ENCODE measurements at places on chromosomes 11 and 22.

DNA sequence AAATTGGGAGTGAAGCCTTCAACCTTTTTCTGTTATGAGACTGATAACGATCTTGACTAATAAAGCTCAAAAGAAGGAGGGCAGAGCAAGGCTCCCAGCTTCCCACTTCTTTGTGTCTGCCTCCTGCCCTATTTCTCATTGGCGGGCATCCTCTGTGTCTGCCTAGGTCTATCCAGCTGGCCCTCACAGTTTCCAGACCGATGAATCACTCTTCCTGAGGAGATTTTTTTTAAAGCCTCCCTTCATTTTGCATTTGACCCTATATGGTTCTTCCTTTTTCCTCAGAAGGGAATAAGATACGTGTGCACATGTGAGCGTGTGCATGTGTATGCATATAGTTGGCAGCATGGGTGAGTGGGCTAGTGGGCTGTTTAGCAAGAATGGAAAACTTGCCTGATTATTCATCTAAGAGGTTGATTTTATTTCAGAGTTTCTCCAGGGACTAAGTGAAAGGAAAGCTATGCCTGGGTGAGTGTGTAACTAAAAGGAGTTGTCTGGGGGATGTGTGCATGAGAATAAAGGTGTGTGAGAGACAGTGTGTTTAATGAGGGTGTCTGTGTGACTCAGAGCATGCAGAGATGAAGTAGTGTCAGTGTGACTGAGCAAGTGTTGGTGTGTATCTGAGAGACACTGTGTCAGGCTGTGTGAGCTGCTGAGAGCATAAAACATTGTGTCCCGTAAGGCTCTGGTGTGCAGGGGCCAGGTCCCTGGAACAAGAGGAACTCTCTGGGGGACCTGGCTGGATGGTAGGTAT lies 12.2 kb downstream of the PHLDB1 start:
- DNase-seq, result no peak

DNA sequence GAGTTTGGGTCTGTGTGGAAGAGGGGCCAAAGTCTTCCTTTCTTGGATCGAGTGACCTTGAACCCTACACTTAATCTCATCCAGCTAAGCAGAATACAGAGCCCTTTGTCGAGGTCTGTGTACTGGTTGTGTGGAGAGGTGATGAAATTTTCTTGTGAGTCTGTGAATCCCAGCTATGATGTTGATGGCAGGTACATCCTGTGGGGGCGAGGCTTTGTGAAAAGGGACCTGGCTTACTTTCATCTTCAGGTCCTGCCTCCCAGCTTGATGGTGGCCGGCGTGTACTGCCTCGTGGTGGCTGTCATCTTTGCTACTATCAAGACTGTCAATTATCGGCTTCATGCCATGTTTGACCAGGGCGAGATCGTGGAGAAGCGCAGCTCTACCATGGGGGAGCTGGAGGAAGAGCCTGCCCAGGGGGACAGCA lies 1.0 kb downstream of the PCNX3 start:
- DNase-seq, result no peak

DNA sequence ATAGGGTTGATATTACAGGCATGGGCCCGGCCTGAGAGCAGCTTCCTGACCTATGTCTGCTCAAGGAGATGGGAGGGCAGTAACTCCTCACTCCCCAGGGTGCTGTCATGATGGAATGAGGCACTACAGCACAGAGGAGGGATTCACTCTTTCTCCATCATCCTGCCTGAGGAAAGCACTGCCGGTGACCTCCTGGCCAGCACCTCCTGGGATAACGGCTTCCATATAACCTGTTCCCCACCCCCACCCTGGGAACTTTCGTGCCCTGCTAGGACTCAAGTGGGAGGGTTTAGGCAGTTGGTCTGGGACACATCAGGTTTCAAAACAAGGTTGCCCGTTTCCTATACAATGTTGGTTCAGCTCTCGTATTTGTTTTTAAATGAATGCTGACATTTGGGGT lies 42.7 kb upstream of the MN1 start:
- DNase-seq, result no peak

- DNase-seq, result no peak
These were observed 96.0 kb downstream of the TRPC6 start for GRCh38 chr11:101487775-101488174.

DNA sequence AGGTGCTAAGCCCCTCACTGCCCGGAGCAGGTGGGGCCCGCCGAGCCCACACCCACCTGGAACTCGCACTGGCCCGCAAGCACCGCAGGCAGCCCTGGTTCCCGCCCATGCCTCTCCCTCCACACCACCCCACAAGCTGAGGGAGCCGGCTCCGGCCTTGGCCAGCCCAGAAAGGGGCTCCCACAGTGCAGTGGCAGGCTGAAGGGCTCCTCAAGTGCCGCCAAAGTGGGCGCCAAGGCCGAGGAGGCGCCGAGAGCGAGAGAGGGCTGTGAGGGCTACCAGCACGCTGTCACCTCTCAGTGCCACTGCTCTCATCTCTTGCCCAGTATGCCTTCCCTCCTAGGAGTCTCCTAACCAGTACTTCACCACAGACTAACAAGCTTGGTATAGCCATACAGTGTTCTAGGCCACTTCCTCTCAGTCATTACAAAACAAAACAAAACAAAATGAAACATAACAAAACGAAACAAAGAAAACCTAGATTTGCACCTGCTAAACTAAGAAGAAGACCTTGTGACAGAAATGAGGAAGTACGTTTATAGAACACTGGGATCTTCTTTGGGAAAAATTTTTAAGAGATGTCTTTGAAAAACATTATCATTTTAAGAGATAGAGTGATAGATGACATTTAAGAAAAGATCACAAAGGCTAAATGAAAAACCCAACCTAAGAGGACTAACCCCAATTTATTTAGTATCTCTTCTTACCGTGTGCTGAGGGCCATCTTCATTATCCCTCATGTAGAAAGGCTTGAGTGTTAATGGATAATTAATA lies 47.7 kb upstream of the GAB2 start:
- DNase-seq, result no peak

DNA sequence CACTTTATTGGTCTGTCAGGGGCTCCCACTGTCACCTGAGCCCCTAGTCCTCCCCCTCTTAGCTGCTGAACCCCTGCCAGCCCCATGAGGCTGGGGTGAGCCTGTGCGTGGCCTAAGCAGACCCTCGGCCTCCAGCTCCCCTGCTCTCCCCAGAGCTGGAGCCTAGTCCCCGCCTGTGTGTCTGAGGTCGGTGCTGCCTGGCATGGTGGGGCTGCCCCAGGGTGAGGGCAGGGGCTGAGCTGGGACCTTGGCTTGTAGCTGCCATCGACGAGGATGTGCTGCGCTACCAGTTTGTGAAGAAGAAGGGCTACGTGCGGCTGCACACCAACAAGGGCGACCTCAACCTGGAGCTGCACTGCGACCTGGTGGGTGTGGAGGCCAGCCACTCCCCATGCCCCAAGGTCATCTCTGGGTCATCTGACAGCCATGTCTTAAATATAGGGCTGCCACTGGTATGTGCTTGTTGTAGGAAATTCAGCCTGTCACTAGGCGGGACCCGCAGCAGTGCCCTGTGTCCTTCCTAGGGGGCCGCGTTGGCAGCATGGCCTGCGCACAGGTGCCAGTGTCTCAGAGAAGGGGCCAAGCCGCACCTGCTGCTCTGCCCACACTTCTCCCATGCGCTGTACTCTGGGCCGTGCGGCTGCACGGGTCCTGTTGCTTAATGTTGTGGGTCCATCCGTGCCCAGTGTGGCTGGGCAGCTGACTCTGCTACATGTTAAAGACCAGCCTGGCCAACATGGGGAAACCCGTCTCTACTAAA lies 21.0 kb downstream of the PPIL2 start:
- DNase-seq, result no peak

DNA sequence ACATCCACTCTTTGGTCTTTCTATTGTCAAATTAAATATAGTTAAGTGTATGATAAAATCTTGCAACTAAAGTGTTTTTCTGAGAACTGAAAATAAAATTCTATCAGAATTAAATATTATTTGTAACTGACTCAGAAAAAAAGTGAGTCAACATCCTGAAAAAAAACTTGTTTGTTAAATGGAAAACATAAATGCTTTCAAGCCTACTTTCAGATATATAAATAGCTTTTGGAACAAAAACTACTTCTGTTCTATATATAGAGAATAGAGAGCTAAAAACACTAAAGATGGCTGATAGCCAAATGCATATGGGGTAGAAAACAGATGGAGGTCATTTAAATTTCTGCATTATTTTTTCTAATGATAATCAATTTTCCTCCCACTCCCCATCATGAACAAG lies 61.8 kb downstream of the PIK3C2A start:
- no peak for DNase-seq

DNA sequence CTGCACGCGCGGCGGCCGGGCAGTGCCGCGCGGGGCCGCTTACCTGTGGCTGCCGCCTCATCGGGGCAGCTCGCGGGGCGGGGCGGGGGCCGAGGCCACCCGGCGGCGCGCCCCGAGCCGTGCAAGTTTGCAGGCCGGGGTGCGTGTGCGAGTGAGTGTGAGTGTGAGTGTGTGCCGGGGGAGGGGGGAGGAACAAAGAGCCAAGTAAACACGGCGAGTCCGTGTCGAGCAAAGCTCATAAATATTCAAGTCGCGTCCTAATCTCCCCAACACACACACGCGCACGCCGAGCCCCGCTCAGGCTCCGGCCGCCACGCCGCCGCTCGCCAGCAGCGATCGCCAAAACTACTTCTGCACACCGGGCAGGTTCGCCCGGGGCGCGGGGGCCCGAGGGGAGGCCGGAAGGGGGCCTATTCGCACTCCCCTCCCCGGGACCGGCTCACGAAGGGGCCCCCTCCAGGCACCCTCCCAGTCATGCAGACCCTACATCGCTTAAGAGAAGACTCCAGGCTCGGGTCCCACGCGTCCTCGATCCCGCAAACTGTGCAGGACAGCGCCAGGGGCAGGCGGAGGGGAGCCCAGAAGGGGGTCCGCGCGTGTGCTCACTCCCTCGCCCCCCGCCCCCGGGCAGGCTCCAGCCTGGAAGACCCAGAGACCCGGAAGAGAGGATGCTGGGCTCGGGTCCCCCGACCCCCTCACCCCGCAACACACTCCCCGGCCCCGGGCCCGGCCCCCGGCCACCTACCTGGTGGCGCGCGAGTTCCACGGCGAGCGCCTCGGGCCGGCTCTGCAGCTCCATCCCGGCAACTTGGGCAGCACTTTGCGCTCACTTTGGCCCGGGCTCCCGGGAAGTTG lies 827 bp downstream of the PHF21B start:
- no peak for DNase-seq

DNA sequence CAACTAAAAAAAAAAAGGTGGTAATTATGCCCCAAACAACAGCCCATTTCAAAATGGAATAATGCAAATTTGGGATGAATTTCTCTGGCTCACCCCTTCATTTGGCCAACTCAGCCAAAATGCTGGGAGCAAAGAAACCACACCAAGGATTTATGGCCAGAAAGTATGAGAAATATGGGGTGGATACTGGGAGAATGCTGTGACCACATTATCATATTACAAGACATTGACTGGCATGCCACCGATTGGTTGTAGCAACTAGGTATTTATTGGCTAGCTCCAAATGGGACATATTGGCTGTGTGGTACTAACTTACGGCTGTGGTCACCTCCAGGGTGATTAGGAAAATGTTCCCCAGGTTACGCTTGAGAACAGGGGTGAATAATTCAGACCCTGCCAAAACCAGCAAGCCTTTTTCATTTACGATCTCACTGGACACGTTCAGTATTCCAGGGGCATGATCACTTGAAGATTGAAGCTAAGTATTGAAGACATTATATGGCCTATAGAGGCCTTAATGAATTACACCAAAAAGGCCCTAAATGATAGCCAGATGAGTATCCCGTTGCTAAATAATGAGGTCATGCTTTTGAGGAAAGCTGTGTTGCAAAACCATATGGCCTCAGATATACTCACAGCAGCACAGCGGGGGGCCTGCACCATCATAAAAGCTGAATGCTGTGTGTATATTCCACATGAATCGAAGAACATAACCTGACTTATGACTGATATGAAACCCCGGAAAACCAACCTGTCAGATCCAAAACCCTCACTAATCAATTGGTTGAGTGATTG lies 3.8 kb upstream of the FDX1 start:
- no peak for DNase-seq

Measured in stimulated activated CD4-positive, alpha-beta T cell treated with anti-CD3 and anti-CD28 coated beads, Interleukin-12 subunit alpha, Interleukin-12 subunit beta, amount 100 ng/mL, for 24 hours (primary cell).